ENCODE measurements at places on chromosomes 16 and 17. TPM values are rescaled to one million over a fixed set of nuclear protein-coding genes. Genes with fewer than 3 reads are reported as not detected.

DNA sequence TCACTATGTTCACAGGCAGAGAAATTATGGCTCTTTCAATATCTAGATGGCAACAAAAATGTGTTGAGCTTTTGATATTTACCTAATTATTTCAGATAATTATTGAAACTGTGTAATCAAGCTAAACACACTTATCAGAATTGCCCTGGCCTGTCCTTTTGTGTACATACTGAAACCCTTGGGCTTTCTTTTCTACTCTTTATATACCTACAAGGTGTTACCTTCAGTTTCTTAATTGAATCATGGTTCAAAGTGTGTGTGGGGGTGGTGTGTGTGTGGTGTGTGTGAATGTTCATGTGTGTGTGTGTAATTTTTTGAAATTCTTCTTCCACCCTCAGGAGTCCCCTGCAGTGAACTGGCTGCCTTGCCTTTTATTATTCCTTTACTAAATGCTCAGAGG lies 506.8 kb upstream of the SOX9 start:
- DNase-seq = no peak

DNA sequence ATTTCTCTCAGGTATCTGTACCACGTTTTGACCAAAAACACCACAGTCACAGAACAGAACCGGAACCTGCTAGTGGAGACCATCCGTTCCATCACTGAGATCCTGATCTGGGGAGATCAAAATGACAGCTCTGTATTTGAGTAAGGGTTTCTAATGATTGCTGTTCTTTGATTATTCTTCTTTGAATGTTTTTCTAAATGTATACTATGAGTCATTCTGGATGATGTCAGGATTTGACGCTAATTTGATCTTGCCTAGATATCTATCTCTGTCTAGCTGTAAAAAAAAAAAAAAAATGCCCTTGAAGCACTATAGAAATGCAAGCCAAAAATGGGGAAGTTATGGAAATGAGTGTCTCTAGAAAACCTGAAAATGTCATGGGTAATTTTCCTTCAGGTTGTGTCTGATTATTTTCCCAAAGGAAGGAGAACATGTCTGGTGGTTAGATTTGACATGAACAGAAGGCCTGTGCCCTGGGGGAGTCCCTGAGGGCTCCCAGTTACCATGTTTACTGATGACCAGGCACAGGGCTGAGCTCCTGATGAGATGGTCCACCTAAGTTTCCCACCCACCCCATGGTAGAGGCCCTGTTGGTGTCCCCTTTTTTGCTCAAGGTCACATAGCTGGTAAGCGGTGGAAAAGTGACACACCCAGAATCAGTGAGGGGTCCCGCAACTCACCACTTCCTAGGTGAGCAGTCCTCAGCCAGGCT lies 13.6 kb downstream of the CLEC16A start:
- DNase-seq = no peak

- no peak for DNase-seq
These were observed 37.4 kb downstream of the TOM1L2 start for GRCh38 chr17:17934806-17935205.

- no peak for DNase-seq
These were observed 1685.0 kb downstream of the TP53TG3F start for GRCh38 chr16:35144212-35144932.

- no peak for DNase-seq
These were observed 202.5 kb downstream of the ZFHX3 start for GRCh38 chr16:72845322-72846020.

- DNase-seq = no peak
These were observed 119.3 kb downstream of the STX8 start for GRCh38 chr17:9456330-9456729.

DNA sequence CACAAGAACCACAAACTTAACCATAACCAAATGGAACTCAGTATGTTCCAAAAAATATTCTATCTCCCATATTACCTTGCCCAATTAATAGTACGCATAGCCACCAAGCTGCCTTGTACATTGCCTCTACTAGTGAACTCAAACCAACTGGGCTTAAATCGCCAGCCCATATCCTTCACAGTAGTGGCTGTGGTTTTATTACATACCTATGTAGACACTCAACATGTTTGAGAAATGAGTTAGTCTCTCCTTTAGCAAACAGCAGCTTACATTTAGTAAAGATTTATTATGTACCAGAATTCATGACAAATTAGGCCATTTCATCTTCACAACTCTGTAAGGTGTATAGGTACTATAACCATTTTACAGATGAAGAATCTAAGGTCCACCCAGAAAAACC lies 41.4 kb downstream of the GRB2 start:
- no peak for DNase-seq

- no peak for DNase-seq
These were observed 4.6 kb downstream of the MMP28 start for GRCh38 chr17:35790841-35791240.

DNA sequence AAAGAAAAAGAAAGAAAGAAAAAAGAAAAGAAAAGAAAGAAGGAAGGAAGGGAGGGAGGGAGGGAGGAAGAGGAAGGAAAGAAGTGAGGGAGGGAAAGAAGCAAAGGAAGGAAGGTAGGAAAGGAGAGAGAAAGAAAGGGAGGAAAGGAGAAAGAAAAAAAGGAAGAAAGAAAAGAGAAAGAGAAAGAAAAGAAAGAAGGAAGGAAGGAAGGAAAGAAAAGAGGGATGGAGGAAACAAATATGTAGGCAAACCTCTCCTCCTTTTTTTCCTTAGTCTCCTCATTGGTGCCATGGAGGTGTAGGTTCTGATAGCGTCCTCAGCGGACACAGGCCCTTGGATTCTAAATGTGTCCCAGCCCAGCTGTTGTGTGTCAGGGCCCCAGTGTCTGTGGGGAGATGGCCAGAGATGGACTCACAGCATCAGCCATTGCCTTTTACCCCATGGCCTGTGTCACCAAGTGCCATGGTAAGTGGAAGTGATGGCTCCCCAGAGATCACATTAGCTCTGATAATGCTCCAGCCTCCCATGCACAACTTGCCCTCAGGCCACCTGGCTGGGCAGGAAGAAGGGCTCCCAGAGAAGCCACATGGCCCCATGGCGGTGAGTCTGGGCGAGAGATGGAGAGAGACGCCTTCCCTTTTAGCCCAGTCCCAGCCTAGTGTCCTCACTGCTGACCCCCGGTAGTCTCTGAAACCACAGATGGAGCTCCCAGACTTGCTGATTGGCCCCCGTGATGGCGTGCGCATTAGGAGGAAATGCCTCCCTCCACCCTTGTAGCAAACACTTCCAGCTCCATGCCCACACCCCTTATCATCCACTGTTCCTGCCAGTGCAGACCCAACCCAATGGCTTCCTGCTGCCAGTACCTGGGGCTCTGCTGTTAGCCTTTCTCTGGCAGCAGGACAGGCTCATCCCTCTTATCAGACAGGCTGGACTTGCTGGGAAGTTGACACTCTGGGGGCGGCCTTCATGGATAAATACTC lies 3.7 kb upstream of the SLC6A2 start:
- DNase-seq = no peak

DNA sequence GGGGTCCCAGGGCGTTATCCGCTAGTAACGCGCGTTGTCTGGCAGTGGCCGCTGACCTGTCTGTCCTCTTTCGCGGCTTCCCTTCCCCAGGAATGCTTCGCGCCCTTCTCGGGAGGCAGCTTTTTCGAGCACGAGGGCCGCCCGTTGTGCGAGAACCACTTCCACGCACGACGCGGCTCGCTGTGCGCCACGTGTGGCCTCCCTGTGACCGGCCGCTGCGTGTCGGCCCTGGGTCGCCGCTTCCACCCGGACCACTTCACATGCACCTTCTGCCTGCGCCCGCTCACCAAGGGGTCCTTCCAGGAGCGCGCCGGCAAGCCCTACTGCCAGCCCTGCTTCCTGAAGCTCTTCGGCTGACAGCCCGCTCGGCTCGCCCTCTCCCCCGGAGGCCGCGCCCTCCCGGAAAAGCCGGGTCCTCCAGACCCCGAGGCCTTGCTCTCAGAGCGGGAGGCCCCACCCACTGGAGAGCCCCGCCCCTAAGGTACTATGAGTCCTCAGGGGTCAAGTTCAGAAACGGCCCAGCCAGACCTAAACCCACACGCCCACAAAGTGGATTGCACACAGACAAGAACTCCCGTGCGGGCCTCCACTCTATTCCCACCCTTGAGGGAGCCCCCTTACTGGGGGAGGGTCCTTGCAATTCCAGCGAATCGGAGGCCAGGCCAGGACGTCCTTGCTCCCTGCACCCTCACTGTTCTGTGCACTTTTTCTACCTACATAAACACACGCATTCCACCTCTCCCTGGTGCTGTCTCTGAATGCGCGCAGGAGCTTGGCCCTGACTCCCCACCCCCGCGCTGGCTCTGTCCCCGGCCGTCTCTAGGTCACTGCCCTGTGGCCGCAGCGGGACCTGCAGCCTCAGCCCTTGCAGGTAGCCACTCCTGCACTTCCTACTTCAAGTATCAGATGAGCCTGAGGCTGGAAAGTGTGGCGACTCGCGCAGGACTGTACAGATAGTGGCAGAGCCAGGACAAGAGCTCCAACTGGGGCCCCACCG lies 5.4 kb upstream of the SLC5A2 start:
- DNase-seq = no peak

DNA sequence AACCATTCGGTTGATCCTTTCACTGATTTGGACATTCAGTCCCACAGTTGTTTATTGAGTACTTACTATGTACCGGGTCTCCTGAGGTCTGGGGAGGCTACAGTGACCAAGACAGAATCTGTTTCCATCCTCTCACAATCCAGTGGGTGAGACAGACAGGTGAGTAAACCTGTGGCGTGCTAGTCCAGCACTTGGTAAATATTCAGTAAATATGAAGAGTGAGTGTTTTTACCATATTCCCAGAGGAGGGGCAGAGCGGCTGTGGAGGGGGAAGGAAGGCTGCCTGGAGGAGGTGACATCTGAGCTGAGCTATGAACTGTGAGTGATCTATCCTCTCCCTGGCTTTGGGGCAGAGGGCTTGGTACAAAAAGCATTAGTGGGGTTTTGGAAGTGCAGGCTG lies 31.4 kb downstream of the CCR7 start:
- DNase-seq = no peak

GRCh38 chr16:78570399-78571141 lies 471.1 kb downstream of the WWOX start:
- DNase-seq = peak; percentile 14

DNA sequence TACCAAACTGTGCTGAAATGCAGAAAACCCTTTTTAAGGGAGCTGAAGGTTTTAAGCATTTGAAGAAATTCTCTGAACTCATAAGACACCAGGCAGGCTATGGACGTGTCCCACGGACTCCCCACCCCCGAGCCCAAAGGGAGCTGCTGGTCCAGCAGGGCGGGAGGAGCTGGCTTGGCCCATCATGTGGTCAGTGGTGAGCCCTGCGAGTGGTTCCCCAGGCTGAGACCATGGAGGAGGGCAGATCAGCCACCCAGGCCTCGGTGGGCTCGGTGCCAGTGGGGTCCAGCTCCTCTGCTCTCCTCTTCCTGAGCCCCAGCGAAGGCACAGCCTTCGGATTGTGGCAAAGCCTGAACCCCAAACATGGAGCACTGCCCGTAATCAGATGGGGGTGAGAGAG lies 27.0 kb downstream of the LGALS3BP start:
- no peak for DNase-seq

DNA sequence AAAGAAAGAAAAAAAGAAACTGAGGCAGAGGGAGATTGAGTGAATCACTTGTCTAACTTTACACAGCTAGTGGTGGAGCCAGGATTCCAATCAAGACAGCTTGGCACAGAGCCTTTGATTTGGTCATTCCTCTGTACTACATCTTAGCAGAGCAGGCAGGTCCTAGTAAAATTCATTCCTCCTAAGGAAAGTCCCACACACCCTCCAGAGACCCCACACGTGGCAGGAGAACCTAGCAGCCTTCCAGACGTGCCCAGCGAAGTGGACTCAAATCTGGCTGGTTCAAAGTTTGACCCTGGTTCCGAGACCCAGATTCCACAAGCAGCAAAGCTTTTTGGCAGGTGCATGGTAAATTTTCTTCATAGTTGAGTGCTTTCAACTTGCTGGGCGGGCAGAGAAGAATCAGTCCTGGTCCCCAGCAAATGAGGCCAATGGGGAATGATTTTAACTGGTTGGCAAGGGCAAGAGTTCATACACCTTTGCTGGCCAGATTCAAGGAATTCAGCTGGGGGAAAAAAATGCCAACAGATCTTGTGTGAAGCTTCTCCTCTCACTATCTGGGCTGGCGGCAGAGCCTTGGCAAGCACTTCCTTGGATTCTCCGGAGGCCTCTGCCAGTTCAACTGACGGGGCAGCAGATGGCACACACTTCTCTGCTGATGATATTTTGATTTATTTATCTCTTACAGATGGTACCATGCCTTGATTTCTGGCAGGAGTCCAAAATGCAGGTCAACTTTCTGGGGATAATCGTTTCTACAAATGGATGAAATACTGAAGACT lies 82.4 kb downstream of the GSG1L start:
- DNase-seq = no peak

GRCh38 chr16:49647673-49648072 lies 208.2 kb downstream of the ZNF423 start:
- no peak for DNase-seq

DNA sequence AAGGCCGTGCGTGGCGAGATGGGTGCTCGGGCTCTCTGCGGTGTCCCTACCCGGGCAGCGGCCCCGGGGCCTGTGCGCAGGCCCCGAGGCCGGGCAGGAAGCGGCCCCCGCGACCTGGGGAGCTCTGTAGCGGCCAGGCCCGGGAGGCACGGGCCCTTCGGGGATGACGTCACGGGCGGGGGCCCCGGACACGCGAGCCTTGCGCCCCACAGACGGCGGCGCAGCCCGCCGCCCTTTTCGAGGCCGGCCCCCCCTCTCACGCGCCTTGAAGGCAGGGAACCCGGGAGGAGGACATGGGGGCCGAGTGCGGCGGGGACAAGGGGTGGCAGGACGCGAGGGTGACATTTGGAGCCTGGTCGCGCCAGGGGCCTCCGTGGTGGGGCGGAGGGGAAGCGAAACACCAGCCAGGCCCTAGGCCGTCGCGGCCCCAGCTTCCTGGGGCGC lies 1.1 kb downstream of the RAI1 start:
- no peak for DNase-seq

DNA sequence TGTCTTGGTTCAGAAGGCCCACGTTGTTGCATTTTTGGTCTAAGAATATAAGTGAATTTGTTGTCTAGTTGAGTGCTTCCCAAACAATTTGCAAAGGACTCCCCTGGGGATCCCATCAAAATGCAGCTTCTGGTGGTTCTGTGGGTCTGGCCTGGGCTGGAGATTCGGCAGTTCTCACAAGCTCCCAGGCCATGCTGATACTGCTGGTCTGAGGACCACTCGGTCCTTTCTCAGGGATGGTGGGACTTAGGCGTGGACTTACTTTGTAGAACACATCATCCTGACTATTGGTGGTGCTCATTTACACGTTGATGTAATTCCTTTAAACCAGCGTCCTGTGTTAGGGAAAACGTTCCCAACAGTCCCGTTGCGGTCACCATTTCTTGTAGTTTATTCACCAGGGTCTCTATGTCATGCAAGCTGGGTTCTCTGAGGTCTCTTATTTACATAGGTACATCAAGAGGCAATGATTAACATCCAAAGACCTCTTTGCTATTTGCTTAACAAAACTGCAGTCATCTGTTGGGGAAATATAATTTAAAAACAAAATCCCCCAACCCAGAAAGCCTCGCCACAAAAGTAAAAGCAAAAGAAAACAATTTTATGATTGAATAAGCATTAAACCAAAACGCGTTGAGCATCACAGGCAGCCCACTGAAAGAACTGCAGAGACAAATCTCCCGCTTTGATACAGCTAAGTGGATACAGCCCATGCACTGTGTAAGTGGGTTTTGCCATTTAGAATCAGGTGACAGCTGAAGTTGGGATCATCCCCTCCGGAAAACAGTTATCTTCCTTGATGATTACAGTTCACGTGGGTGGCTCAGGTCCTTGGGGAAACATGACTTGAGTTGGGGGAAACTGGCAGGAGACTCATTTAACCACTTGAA lies 39.0 kb upstream of the SEC14L1 start:
- no peak for DNase-seq

Gene CACNG3
- not detected for total RNA-seq

Gene CCT6B
- total RNA-seq = 1.4 TPM

Gene BTBD17
- not detected for total RNA-seq

Gene CLN3
- 20.6 TPM for total RNA-seq

Gene OTOA
- not detected for total RNA-seq

Gene PTGES3L
- total RNA-seq = 29.1 TPM

Gene TBCD
- 50.4 TPM for total RNA-seq
